T-helper 17 cell (primary cell): ENCODE measurements at places on chromosomes 2 and 18.

GRCh38 chr18:6427286-6427685 is 12.6 kb upstream of the L3MBTL4 start:
- no peak for DNase-seq

DNA sequence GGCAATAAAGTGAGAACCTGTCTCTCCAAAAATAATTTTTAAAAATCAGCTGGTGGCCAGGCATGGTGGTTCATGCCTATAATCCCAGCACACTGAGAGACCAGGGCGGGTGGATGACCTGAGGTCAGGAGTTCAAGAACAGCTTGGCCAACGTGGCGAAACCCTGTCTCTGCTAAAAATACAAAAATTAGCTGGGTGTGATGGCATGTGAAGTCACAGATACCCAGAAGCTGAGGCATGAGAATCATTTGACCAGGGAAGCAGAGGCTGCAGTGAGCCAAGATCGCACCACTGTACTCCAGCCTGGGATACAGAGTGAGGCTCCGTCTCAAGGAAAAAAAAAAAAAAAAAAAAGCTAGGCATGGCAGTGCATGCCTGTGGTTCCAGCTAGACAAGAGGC is 7.4 kb upstream of the GPR75 start:
- no peak for DNase-seq

GRCh38 chr2:215000721-215001120 is 137.7 kb downstream of the ABCA12 start:
- DNase-seq: no peak

DNA sequence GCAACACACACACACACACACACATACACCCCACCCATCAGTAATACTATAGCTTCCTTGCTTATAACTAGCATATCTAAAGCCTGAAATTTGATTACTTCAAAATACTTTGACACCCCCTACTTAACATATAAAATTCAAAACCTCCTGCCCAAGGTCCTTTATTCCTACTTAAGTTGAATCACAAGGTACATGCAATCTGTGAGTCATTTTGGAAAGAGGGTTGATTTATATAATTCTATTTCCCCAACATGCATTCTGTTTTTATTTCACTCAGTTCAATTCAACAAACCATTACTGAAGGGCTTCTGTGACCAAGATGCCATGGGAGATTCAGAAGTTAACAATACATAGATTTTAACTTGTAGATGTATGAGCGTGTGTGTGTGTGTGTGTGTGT is 420.7 kb downstream of the METTL4 start:
- no peak for DNase-seq

- DNase-seq: no peak
Measured at GRCh38 chr18:41982942-41983660, 28.1 kb downstream of the PIK3C3 start.

- DNase-seq: no peak
Measured at GRCh38 chr2:203019142-203019541, 4.5 kb downstream of the NBEAL1 start.

DNA sequence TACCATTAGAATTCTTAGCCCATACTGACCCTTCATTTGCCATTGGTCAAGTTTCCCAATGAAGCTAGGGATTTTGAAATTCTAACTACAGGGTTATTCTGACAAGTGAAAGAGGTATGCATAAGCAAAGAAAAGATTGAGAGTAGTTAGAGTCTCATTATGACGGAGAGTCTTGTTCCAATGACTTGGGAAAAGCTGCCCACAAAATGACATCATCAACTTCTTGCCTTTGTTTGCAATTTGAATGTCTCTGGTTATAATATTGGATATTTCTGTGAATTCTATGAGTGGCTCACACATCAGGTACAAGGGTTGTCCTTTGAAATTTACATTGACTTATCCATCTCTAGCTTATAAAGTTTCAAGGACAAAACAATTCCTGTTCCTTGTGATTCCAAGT is 772.2 kb downstream of the TRIB2 start:
- no peak for DNase-seq

GRCh38 chr2:45728458-45728942 is 77.0 kb downstream of the PRKCE start:
- DNase-seq: no peak

GRCh38 chr18:64409511-64409910 is 260.6 kb upstream of the LINC00305 start:
- DNase-seq: no peak

DNA sequence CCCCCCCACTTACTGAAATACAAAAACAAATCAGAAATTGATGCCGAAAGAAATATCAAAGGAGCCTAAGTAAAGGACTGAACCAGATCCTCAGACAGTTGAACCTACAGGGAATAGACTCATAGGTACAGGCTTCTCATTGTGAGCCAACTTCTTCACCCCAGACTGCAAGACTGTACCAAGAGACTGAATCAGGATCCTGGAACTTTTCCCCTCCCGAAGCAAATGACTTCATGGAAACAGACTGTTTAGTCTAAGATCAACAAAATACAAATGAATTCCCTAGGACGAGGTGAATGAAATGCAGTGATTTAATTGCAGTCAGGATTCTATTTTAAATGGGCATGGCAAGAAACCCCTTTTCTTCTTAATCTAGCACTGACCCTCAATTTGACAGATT is 53.6 kb upstream of the RNF152 start:
- no peak for DNase-seq

DNA sequence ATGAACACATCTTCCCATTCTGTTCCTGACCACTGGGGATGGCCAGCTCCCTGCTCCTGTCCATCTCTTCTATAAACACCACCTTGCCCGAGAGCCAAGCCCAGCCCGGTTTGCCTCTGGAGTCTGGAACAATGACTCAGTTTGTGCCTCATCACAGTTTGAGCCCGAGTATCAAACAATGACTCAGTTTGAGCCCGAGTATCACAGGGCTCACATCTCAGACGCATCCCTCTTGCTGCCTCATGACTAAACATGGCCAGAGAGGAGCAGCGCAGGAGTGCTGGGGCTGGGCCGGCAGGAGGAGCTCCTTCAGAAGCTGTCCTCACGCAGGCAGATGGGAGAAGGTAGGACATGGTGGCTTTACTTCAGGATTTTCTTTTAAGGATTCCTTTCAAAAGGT is 68.7 kb downstream of the PXDN start:
- no peak for DNase-seq

GRCh38 chr2:137208431-137208891 is 443.1 kb downstream of the THSD7B start:
- no peak for DNase-seq

GRCh38 chr2:53463806-53464726 is 303.5 kb upstream of the CHAC2 start:
- DNase-seq: no peak

- DNase-seq: no peak
Measured at GRCh38 chr18:75249175-75249518, 38.5 kb downstream of the TSHZ1 start.

- DNase-seq: no peak
Measured at GRCh38 chr2:47070920-47071824, 83.9 kb downstream of the STPG4 start.

- no peak for DNase-seq
Measured at GRCh38 chr2:47145466-47145865, 9.6 kb downstream of the STPG4 start.

DNA sequence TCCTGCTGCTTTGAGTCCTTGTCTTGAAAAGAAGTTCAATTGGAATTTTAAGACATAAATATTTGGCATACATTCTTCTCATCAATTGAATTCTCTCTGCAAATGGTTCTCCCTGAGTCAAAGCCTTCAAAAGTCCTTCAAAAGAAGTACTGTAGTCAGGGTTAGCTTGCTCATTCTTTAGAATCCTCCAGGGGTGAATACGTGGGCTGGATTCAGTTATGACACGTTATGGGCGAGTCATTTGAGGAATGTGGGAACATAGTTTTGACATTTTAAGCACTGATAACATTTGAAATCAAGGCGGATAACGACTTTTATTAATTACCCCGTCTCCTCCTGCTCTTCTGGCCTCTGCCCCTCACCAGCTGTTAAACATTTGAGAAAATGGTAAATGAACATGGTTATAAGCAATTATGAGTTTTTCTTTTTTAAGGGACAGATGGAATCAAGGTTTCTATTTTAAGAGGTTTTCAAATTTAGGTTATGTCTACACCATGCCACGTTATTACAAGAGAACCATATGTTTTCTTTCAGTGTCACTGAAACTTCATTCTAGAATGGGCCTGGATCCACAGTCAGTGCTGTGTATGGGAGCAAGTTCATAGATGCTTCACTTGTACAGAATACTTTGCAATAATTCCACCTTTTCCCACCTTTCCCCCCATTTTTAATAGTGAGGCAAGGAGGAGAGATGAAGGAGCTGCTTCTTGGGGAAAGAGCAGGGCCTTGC is 273.1 kb downstream of the TSN start:
- DNase-seq: no peak

- DNase-seq: no peak
Measured at GRCh38 chr2:200748779-200749178, 62.9 kb upstream of the BZW1 start.

DNA sequence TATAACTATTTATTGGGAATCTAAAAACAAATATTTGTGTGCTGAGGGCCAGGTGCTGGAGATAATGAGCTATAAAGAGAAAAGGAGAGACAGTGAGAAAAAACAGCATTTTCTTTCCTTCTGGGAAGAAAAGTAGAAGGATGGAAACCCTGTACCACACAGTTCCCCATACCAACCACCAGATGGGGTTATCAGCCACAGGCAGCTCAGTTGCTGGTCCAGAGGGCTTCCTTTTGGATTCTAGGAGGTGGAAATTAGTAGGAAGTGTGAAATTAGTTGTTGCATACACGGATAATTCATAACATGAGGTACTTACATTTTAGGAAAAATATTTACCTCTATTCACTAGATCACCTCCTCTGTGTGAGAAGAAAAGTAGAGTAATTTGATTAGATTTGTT is 237.0 kb upstream of the FOSL2 start:
- no peak for DNase-seq

GRCh38 chr2:227454323-227454860 is 17.6 kb upstream of the AGFG1 start:
- DNase-seq: no peak

GRCh38 chr18:58495634-58496033 is 133.3 kb downstream of the ALPK2 start:
- no peak for DNase-seq

DNA sequence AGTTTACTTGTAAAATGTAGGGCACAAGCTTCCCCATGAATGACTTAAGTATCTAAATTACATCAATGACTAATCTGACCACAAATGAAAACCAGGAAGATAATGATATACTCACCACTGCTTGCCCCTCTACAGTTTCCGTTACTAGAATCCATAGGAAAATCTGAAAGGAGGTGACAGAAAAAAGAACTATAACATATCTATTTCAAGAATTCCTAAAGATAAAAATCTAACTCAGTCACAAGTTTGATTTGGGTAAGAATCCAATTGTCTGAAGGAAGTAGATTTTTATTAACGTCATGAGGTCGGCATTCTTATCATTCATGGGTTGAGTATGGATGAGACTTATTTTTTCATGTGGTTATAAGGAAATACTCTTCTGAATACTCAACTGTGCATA is 7.8 kb downstream of the FRZB start:
- no peak for DNase-seq

- no peak for DNase-seq
Measured at GRCh38 chr2:144356402-144356801, 163.5 kb downstream of the ZEB2 start.

DNA sequence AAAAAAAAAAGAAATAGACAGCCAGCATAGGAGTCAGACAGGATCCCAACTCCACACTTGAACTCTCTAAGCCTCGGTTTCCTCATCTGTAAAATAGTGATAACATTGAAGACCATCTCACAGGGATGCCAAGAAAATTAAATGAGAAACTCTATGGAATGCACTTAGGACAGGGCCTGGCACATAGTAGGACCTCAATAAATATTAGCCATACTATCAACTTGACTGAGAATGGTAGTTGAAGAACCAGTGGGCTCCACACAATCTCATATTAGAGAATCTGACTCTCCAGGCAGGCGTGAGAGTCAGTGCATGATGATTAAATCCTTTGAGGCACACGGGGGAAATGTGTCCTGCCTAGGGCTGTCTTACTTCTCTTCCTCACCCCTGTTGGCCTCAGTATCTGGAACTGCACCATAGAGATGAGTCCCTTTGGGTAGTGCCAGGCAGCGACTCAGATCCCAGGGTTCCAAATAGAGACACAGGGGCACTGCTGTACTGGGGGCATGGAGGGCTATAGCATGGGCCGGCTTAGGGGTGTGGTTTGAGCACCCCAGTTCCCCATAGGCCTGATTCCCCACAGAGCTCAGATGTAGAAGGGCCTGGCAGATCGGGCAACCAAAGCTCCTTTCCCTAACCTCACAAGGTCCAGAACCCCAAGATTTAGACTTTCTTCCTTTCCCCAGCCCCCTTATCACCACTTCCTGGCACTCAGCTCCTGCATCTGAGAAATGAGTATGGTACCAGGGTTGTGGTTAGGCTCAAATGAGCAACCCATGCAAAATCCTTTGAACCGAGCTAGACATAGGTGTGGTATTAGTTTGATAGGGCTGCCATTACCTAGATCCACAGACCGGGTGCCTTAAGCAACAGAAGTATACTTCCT is 51.3 kb upstream of the CAB39 start:
- DNase-seq: no peak

- no peak for DNase-seq
Measured at GRCh38 chr2:122179492-122180165, 424.2 kb downstream of the TSN start.

GRCh38 chr2:38097988-38098385 is 22.0 kb upstream of the CYP1B1 start:
- DNase-seq: no peak

DNA sequence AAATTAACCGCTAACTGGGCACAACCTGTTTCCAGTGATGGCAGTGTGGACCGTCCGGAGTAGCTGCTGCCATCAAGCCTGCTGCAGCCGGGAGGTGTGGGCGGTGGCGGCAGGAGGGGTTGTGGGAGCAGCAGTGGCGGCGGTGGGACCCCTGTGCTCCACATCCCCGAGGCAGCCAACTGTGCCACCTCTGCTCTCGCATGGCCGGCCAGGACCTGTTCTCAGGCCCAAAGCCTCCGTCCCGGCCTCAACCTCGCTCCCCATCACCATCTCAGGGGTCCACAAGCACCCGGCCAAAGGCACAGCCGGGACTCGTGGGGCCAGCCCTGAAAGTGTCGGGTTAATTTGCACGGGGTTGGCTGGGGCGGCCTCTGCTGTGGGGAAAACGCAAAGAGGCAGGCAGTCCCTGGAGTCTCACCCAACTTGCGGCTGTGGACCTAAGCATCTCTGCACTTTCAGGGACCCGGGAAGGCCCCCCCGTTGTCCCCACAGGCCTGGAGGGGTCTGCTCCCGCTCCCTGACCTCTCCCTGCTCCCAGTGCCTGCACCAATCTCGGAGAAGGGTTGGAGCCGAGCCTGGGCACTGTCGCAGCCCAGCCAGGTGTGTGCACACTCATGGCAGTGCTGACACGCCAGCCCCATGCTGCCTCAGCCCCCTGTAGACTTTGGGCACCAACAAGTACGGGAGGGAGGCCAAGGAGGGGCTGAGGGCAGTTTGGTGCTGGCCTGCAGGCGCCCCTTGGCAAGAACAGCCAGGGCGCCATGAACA is 44.4 kb upstream of the PEX13 start:
- no peak for DNase-seq
